ENCODE measurements at places on chromosomes 6 and 20.

DNA sequence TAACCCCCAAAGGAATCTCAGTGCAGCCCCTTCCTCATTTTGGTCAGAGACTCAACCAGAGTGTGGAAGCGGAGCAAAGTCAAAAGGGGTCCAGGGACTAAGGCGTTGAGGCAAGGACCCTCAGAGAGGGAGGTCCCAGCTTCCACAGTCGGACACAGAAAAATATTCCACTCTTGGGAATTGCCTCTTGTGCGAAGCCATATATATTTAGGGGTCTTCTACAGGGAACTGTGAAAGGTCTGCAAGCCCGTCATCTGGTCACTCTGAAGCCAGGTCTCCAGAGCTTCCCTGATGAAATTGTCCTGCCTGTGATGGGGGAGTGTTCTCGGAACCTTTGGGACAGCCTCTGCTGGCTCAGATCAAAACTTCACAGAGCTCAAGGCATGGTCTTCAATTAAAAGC, 160.8 kb downstream of the TBXT start:
- no peak for DNase-seq

- DNase-seq: no peak
Observed at GRCh38 chr6:170045981-170046667, 244.8 kb downstream of the DLL1 start.

GRCh38 chr6:162219266-162219665, 508.3 kb downstream of the PRKN start:
- no peak for DNase-seq

- DNase-seq: no peak
Observed at GRCh38 chr6:155381673-155382337, 67.5 kb upstream of the TFB1M start.

- no peak for DNase-seq
Observed at GRCh38 chr6:157800420-157801237, 22.4 kb upstream of the SNX9 start.

- peak; percentile 99 for DNase-seq
Observed at GRCh38 chr6:31619805-31620585, 520 bp upstream of the PRRC2A start.

GRCh38 chr6:143248359-143248758, 187.7 kb downstream of the AIG1 start:
- no peak for DNase-seq

DNA sequence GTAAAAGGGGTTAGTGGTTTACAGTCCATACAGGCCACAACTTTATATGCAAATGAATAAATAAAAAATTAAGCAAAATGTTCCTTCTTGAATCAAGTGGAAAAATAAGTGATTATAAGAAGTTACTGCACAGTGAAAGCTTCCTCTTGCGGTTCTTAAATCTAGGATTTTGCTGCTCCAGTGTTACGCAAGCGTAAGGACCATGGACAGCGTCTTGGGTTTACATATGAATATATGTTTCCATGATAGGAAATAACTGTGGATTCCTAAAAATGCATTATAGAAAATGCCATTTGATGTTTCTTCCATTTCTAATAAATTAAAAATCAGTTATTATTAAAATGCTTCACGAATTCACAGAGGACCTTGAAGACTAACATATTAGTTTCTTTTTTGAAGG, 176.6 kb upstream of the POU3F2 start:
- DNase-seq: no peak

DNA sequence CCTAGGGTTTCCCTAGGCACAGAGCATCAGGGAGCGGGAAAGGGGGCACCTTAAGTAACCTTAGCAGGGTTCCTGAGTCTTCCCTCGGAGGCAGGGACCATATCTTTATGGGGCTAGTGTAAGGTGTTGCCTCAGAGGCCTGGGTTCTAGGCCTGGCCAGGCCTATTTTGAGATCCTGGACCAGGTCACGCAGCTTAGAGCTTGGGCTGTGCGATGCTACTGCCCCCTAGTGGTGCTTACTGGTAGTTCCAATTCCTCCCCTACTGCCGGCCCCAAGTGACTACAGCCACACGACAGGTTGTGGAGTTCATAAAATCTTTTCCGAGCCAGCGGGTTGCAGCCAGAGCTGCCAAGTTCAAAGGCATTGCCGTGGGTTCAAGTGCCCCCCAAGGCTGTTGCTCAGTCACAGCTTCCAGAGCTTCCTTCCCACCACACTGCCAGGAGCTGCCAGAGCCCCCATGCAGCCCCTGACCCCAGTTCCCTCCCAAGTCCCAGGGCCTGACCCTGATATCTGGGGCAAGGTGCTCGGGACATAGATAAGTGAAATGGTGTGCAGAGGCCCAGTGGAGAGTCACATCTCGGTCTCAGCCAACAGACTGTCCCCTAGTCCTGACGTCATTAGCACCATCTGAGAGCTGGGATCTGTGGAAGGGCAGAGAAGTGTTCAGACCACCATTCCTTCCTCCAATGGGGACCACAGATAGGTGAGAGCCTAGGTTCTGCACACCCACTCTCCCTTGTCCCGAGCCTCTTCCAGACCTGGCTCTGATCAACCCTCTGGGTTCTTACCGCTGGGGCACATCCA, 3.3 kb downstream of the LRRC73 start:
- DNase-seq: peak; percentile 82

Data from putamen (tissue), 1 donor.